ENCODE measurements at places on chromosomes 6 and 20.

DNA sequence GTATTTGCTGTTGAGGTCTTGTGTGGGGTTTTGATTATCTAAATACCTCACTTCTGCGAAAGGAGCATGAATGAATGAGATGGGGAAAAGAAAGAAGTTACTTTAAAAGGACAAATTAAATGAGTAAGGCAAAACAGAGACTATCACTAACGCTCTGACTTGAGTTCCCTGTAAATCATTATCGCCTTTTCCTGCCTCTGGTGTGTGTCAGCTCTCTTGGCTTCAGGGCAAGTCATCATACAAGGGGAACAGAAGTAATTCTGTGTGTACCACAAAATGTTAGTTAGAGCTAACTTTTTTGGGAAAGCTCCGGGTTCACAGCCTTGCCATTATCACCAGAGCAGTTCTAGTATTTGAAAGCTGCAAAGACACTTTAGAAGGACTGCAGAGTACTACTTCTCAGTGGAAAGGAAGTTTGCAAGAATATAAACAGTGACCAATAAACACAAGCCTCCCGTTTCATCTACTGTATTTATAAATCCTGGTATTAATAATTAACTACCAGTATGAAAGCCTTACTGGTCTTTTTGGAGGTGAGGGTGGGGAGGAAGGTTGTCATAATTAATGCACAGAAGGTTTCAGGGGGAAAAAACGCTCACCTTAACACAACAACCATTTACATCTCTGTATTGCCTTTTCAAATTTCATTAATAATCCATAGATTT, 1.2 kb downstream of the DZANK1 start:
- no peak for DNase-seq

DNA sequence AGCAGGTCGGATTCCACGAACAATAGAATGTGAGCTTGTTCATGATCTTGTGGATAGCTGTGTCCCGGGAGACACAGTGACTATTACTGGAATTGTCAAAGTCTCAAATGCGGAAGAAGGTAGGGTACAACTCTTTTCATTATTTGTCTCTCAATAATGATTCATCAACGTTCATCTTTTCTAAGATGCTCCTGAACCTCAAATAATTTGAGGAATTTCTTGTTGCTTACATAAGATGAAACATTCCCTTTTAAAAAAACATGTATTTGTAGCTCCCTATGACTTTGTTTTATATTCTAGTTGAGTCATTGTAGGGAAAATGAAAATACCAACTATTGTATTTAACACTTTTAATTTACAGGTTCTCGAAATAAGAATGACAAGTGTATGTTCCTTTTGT, 17.0 kb downstream of the MCM8 start:
- DNase-seq = no peak

- DNase-seq = no peak
Measured at GRCh38 chr6:77466055-77466450, 2.8 kb upstream of the HTR1B start.

- DNase-seq = peak; percentile 78
Measured at GRCh38 chr20:19916531-19917485, 100.4 kb upstream of the NAA20 start.

DNA sequence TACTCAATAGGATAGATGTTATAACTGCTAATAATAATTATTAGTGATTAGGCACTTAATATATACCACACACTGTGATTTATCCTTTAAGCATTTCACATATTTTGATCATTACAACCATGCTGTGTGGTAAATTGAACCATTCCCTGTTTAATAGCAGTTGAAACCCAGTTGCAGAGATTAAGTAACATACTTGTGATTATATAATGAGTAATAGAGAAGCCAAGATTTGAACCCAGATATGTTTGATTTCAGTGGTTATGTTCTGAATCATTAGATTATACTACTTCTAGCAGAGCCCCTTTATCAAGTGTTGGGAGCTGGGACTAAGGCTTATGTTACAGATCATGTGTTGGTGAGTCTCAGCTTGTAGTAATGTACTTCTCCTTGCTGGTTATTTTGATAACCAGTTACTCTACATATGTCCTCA, 44.1 kb downstream of the STK4 start:
- DNase-seq = no peak

GRCh38 chr6:144353871-144354314, 68.8 kb downstream of the UTRN start:
- DNase-seq = no peak

DNA sequence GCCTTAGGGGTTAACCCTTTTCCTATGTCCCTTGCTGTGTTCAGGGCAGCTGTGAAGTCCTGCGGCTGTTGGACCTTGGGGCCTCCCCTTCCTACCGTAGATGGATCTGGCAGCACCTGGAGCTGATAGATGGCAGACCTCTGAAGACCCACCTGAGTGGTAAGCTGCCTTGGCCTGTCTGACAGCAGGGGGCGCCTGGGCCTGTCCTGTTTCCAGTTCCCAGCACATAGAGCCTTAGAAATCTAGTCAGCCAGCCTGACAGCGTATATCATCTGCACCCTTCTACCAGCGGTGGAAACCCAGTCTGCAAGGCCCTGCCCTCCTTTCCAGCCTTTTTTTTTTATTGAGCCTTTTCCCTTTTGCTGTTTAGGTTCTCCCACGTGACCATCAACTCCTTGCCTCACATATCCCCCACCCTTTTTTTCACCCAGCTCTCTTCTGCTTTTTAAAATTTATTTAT, 26.6 kb downstream of the CNBD2 start:
- DNase-seq = peak; percentile 89

GRCh38 chr6:88882536-88882935, 80.9 kb downstream of the RNGTT start:
- DNase-seq = no peak

DNA sequence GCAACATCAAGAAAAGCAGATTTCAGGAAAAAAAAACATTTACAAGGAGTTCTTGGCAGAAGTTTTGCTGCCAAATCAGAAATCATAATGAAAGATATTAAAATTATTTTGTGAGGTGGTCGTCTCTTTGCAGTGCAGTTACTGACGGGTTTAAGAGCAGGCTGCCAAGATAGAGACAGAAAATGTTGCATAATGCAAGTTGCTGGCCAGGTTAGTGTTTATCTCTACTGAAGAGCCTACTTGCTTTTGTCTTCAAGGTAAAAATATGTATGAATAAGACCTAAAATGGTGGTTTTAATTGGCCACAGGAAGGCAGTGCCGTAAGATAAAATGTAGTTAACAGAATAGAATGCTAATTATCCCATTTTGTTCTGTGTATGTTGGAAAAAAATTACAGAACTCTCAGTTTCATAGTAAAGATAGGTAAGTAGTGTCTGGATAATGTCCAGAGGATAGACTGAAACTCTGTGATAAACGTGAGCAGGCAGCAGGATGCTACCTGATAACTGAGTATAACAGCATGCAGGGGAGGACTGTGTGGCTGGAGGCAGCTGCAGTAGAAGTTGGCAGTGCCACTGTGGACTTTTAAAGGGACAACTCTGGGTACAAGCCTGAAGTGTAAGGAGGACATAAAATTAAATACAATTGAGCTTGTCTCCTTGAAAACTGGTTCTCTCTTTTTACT, 13.9 kb downstream of the FOXO3 start:
- DNase-seq = no peak

DNA sequence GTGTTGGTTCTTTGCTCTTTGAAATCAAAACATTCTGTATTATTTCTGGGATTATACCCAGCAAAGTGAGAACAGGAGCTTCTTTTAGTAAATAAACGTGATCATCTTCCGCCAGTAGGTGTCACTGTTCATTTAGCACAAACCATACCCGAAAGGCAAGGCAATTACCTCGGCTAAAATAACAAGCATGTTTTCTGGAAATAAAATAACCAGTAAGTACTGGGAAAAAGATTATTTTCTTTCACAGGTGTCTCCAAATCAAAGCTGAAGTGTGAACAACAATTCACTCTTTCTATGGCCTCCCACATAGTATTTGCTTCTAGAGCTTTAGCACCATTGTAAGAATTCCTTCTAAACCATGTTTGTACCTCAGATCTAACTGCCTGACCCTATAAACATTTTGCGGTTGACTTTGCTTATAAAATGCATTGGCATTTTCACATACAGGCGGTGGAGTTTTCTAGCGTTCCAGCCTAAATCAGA, 144.6 kb upstream of the AGPAT4 start:
- DNase-seq = peak; percentile 76

DNA sequence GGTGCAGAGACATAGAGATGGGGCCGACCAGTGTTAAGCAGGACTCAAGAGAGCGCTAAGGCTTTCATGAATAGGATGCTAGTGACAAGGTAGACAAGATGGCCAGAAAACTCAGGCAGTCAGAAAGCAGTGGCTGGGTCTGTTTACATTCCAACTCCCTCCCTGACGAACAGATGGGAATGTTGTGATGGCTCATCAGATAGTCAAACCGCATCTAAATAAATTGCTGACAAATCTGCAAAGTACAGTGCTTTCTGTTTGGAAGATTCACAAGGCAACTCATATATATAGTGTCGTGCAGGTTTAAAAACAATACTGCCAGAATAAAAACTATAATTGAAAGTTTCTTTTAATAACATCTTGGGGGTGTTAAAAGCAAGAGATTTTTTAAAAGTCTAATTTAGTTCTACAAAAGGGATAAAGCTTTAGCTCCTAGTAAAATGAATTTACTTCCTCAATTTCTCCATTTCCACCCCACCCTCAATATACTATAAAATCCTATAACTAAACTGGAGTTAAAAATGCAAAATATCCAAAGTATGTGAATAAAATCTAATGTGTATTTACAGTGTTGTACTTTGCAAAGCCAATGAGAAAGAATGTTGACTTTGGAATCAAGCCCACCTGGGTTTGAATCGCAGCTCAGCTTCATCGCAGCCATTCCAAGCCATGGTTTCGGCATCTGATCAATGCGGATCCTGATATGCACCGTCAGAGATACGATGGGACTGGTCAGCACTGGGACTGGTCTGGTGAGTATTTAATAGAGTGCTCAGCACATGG, 247.3 kb upstream of the PDE10A start:
- no peak for DNase-seq
